Ureter (tissue), 1 donor: ENCODE measurements at places on chromosomes 3 and 15. TPM values are rescaled to one million over a fixed set of nuclear protein-coding genes. Genes with fewer than 3 reads are reported as not detected.

DNA sequence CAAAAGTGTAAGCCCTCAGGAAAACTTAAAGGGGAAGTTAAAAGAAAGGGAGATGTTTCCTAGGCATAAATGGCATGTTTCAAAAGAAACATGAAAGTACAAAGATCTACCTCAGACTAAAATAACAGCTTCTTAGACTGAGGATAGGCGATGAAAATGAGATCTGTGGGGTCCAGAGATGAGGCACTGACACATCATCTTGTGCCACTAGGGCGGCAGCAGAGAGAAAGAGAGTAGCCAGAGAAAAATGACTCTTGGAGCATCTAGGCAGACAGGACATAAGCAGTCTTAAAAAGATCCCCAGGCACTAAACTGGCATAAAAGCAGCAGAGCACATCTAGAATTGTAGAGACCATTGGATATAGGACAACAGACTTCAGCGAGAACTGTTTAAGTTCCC lies 42.5 kb upstream of the RFX7 start:
- DNase-seq = no peak

DNA sequence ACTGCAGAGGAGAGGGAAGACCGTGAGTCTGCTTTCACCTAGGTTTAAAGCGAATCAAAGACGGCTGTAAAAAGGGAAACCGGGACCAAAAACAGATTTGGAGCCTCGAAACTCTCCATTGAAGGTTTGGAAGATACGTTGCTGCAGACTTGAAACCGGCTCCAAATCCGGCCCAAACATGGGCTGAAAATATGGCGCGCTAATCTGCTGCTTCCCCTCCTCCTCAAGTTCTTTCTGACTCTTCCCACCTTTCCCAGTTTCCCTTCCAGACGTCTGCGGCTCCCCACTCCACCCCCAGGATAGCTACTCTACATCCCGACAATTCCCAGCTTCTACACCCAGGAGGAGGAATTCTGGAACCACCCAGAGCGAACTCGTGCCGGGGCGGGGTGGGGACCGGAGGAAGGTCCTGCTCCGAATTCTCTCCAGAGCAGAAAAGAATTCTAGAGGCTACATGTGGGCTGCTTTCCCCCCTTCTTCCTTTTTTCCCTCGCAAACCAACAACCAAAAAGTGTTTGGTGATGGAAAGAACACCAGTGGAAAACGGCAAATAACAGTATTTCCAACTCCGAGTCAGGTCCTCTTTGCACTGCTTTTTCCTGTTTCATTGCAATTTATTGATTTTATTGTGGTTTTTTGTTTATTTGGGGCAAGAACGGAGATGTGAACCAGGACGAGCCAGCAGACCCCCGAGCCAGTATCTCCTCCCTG lies 8.5 kb downstream of the EOMES start:
- no peak for DNase-seq

- no peak for DNase-seq
Observed at GRCh38 chr15:82802497-82802896, 3.4 kb downstream of the FSD2 start.

GRCh38 chr3:152060701-152061100 lies 187.3 kb downstream of the SUCNR1 start:
- DNase-seq = no peak

DNA sequence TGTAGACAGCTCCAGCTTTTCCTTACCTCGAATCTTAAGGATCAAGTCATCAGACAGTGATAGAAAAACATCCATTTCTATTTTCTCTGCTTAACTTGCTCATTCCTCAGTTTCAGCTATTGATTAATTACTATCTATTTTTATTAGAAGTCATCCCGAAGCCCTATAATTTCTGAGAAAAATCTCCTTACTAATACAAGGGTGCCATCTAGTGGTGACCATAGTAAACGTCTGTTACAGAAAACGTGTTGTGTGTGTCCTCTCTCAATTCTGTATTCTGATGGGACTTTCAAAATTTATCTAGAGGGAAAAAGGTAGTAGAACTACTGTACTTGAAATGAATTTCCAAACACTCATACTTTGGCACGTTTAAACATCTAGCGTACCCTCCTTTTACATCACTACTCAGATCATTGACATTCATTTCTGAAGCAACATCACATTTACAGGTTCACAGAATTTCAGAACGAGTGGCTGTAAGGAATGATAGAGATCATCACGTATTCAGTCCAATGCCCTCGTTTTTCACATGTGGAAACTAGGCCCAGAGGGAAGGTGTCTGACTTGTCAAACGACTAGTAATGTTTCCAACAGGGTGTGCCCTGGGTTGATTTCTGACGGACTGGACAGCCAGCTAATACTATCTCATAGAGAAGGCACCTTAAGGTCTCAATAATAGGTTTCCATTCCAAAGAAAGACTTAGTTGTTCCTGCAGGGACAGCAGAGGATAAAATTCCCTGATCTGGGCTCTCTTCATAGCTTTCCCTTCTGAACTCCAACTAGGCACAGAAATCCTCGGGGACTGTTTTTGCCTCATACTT lies 25.6 kb downstream of the HACD2 start:
- DNase-seq = no peak

- DNase-seq = no peak
Observed at GRCh38 chr3:173096994-173097785, 43.8 kb downstream of the SPATA16 start.

DNA sequence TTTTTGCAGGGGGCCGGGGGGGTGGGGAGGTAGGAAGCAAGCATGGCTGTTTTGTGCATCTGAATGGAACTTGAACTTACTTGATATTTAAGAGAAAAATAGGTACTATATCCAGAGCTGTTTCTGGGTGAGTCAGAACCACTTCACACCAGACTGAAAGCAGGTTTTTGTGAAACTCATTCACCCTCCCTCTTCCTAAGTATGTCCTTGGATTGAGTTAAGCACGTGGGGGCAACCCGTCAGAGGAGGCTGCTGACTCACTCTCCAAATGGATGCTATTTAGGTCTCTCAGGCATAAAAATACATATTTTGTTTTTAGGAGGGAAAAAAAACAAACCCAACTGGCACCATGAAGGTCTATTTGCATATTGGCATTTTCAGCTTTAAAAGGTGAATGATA lies 270.3 kb downstream of the RYR3 start:
- no peak for DNase-seq

- DNase-seq = no peak
Observed at GRCh38 chr3:133487920-133488540, 85.5 kb upstream of the CDV3 start.

DNA sequence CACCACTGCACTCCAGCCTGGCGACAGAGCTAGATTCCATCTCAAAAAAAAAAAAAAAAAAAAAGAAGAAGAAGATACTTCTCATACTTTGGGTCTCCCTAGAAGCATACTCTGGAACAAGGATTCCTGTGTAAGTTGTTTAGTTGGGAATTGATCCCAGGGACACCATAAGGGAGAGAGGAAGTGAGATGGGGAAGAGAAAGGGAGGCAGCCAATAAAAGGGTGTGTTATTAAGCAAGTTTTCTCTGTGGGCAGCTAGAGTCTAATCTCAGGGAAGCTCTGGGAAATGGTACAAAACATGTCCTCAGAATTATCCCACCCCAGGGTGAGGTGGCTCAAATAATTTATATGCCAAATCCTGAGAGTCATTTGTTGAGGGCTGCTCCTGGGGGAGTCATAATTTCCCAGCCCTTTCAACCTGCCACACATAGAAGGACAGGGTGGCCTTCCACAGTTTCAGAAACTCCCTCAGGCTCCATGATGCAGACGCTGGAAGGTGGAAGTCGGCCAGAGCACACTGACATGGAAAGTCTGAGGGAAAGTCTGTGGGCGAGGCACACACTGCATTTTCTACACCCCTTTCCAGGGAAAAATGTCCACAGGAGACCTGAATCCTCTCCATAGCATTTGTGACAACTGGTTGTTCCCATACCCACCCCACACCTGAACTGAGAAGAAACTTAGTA lies 86.4 kb upstream of the SLC4A7 start:
- DNase-seq = no peak

DNA sequence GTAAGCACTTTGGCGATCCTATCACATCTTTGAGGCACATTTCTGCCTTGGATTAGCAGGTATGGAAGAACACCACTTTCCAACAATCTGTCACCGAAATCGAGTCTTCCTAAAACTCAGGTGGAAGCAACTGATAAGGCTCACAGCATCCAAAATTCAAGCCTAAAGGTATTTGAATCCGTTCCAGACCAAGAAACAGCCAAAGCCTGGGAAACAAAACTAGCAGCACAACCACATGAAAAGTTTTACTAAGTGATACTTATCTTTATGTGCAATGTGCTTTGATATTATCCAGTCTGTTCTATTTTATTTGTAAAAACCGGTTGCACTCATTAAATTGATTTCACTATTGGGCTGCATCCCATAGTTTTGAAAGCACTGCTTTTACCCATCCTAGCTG lies 40.5 kb upstream of the FAM174B start:
- DNase-seq = no peak

ACOX2 gene
- 12.8 TPM for total RNA-seq

SPINK8 gene
- 12.0 TPM for total RNA-seq

WNT5A gene
- total RNA-seq = 152 TPM

IL5RA gene
- total RNA-seq = not detected

TMEM45A gene
- total RNA-seq = 9.2 TPM

A4GNT gene
- not detected for total RNA-seq

HCN4 gene
- 0.08 TPM for total RNA-seq

TMEM42 gene
- total RNA-seq = 13.1 TPM

CORO2B gene
- total RNA-seq = 5.4 TPM

DNAJA4 gene
- 78.0 TPM for total RNA-seq
